ENCODE measurements at places on chromosomes 2 and 18.

DNA sequence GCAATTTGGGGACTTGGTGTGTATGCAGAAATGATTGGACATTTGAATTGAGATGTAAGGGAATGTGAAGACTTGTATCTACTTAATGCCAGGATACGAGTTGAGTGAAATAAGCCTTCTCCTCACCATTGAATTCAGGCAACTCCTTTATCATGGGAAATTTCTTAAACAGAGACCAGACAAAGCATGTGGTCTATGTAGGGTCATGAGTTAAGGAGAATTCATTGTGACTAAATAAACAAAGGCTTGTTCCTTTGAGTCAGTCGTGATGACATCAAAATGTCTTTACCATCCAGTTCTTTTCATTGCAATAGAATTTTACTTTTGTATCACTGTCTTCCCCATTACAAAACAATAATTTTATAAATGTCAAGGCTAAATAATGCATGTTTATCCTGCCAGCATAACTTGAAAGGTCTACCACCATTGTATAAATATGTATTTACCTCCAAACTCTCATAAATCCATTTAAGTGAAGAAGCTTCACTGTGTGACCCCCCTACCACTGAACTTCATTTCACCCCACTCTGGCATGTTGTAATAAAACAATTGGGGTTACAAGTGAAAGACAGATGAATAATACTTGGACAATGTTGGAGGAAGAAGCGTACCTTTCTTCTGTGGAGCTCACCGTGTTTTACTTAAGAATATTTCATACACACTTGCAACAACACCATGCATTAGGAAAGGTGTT is 149.4 kb downstream of the EPHA4 start:
- DNase-seq = no peak

DNA sequence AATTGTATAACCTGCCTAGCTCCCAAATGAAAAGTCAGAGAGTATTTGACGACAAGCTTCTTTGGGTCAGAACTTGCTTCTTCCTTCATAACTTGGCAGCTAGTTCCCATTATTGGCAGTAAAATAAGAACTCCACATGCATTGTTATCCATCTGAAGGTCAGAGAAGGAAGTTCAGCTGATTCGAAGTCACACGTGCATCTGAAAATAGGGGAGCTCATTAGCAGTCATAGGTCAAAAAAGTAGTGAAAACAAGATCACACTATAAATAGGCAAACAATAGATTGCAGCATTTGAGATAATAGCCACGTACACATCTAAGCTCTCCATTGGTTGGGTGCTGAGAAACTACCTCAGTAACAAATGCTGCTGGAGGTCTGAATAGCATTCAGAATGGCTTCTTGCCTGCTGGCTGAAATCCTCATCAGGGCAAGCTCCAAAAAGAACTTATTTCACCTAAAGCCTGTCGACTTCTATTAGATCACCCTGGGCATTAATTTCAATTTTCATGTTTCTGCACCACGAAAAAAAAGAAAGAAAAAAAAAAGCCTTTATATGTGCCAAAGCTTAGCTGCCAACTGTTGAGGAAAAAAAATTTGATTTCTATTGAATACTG is 1492.9 kb upstream of the CELF4 start:
- DNase-seq = no peak

DNA sequence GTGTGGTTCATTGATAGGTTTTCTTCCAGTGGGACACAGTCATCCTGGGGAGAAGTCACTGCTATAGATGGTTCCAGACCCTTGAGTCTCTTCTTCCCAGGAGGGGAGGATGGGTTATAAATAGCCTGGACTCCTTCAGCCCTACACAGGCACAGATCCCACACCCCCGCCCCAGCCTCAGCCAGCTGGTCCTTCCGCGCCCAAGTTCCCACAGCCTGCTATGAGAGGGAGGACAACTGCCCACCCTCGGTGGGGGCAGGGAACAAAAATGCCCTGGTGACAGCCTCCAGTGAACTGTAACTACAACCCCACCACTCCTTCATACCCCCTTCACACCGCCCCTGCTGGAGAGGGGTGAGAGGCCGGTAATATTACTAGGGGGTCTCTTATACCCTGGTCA is 3.2 kb downstream of the ZBTB7C start:
- no peak for DNase-seq

DNA sequence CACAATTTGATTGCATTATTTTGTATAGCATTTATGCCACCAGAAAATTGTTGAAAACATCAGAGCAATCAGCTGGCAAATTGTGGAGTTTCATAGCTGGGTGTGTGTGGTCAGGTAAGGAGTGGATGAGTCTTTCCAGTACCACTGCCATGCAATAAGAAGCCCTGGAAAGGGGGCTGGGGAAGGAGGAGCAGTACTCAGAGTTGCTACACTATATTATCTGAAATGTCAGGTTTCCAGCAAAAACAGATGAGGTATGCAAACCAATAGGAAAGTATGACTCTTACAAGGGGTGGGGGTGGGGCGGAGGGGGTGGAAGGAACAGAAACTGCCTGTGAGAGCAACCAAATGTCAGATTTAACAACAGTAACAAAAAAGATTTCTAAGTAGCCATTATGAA is 112.2 kb downstream of the SOS1 start:
- no peak for DNase-seq

DNA sequence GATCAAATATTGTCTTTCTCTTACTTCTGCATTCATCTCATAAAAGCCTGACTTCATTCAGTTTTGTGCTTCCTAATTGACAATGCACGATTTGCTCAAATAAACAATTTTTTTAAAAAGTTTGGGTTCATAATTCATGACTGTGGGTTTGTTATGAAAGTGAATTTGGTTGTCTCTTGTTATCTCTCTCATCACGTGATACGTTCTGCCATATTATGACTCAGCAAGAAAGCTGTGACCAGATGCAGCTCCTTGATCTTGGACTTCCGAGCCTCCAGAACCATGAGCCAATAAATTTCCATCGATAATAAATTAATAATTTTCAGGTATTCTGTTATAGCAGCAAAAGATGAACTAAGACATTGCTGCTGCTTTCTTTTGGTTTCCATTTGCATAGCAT is 156.5 kb upstream of the LRATD1 start:
- DNase-seq = no peak

DNA sequence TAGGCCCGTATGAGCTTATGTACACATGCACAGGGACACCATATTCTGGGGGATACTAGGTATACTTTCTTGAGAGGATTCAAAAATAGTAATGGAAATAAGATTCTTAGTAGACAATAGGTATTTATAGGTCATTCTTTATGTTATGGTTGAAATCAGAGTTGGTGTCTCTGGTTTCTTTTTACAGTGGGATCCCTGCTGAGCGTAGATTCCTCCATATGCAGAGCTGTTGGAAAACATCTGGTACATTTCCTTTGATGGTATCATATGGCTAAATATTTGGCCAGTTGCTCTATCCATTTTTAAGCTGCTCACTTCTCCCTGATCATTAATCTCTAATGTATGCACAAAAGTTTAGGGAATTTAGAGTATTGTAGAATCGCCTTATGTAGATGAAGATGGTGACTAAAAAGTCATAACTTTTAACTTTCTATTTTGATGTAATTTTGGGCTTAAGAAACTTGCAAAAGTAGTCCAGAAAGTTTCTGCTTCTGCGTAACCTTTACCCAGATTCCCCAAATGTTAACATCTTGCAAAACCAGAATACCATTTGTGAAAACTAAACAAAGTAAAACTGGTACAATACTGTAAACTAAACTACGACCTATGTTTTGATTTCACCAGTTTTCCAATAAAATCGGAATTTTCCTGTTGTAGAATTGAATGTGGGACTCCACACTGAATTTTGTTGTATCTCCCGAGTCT is 5.4 kb downstream of the ARHGAP28 start:
- no peak for DNase-seq

DNA sequence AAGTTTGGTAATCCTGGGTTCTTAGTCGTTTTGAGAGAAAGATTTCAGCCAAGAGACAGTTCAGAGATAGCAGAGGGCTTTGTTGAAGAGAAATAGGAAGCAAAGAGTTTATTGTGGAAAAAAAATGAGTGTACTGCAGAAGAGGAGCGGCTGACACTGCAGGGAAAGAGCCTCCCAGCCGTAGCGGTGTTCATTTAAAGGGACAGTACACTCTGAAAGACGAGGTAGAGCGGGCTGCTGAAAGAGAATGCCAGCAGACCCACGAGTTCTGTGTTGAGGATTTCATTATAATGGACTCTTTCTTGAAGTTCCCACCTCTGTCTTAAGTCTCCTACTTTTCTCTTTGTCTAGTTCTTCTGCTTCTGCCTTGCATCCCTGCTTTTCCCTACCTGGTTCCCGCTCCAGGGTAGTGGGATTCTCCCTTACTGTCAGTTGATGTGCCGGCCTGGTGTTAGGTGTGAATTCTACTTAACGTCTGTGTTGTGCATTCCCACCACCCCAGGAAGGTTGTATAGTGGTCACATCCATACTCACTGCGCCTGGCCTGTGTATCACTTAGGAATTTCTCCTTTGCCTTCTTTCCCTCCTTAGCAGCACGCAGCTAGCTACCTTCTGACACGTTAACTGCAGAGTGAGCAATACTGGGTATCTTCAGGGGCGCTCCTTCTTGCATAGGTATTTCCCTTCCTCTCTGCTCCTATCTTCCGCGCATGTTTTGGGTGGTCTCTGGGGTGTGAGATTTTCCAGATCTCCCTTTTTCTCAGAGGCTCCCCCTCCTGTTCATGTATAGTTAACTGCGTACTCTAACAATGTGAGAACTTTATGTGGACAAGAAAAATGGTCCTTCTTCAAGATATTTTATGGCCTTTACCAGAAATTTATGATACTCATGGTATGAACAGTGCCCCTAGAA is 164.5 kb downstream of the PTH2R start:
- no peak for DNase-seq

All from CD4-positive, alpha-beta T cell treated with Interleukin-4 for 4 hours (primary cell).